ENCODE measurements at places on chromosomes 2 and 18. TPM values are rescaled to one million over a fixed set of nuclear protein-coding genes. Genes with fewer than 3 reads are reported as not detected.
A peak's percentile ranks its signal among the peaks of the same experiment; 100 is the strongest.

Gene TAF4B
- 5.6 TPM for polyA plus RNA-seq

DNA sequence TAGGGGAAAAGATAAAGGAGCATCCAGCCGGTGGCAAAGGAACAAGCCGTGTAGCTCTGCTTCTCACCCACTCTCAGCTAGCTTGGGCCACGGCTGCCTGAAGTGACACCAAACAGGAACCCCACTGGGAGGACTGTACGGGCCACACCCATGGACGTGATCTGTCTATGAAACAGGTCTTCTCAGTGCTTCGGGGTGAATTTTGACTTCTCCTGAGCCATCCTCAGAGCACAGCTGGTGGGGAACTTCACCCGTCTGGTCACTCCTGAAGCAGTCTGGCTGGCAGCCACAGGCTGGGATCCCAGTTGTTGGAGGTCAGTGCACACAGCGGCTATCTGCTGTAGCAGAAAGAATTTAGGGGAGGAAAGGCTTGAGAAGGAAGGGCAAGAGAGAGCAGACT lies 223.8 kb downstream of the FAM210A start:
- no peak for DNase-seq

Gene OXER1
- 12.0 TPM for polyA plus RNA-seq

DNA sequence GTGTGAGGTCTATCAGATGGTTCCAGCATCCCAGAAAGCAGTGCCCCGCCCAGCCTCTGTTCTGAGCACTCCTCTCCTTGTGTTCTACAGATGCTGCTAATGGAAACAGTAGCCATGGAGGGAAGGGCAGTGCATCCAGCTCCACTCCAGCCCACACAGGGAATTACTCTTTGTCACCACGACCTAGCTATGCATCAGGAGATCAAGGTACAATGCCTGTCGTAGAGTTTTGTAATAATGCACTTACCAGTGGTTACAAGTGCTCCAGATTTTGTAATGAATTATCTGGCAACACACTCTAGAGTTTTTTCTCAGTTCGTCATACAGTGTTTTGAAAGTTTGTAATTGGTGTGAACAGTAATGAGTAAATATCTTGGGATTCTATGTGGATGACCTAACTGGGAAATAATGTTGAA lies 161.1 kb downstream of the ESCO1 start:
- no peak for DNase-seq

Gene OSR1
- 6.0 TPM for polyA plus RNA-seq

Gene CYP26B1
- 13.8 TPM for polyA plus RNA-seq

DNA sequence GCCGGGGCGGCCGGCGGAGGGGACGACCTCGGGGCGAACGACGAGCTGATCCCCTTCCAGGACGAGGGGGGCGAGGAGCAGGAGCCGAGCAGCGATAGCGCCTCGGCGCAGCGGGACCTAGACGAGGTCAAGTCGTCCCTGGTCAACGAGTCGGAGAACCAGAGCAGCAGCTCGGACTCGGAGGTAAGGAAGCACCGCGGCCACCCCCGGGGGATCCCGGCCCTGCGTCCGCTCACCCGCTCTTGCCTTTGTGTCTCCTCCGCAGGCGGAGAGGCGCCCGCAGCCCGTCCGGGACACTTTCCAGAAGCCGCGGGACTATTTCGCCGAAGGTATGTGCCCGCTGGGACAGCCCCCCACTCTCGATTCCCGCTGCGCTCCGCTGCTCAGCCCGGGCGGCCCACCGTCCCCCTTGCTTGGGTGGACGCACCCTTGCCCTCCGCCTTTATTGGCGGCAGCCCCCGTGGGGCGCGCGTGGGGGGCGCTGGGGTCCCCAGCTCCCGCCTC lies 611 bp downstream of the TCF7L1 start:
- DNase-seq = peak; percentile 32

Data from left kidney (tissue), 8 donors.